Stimulated activated CD8-positive, alpha-beta memory T cell treated with anti-CD3 and anti-CD28 coated beads, Interleukin-4, amount 100 ng/mL, for 48 hours (primary cell): ENCODE measurements at places on chromosomes 7 and 10.

DNA sequence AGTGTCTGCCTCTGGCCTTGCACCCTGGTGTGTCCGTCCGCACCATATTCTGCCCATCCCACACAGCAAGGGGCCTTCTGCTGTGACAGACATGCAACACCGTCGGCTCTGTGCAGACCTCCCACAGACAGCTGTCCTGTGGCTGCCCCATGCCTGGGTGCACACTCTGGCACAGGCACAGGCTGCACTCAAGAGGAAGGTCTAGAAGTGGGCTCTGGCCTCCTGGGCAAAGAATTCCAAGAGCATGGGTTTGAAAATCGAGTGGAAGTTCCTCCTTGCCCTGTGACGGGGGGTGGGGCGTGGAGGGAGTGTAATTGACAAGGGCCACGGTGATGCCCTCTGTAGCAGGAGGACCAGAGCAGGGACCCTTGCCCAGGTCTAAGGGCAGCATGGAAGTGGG lies 4.3 kb upstream of the LOXL4 start:
- DNase-seq, result no peak

- DNase-seq, result no peak
Observed at GRCh38 chr10:18164748-18165361, 24.6 kb downstream of the CACNB2 start.

DNA sequence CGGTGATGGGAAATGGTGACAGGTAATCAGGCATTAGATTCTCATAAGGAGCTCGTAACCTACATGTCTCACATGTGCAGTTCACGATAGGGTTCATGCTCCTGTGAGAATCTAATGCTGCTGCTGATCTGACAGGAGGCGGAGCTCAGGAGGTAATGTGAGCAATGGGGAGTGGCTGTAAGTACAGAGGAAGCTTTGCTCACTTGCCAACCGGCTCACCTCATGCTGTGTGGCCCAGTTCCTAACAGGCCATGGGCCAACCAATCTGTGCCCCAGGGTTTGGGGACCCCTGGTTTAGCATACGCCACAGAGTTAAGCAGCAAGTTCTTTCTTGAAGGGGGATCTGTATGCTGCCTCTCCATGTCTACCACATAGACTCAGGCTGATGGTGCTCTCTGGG lies 133.1 kb downstream of the IQUB start:
- no peak for DNase-seq

- no peak for DNase-seq
Observed at GRCh38 chr10:2817940-2818636, 249.3 kb upstream of the PFKP start.

GRCh38 chr10:79136236-79137005 lies 67.7 kb downstream of the ZMIZ1 start:
- no peak for DNase-seq

DNA sequence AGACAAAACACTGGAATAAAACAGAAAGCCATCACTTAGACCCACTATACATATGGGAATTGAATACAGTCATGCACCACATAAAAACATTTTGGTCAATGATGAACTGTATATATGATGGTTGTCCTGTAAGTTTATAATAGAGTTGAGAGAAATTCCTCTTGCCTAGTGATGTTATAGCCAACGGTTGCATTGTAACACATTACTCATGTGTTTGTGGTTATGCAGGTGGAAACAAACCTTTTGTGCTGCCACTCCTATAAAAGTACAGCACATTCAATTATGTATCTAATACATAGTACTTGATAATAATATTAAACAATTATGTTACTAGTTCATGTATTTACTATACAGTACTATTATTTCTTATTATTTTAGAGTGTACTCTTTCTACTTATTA lies 381.2 kb upstream of the MBL2 start:
- DNase-seq, result no peak
